ENCODE measurements at places on chromosomes 3 and 15. TPM values are rescaled to one million over a fixed set of nuclear protein-coding genes. Genes with fewer than 3 reads are reported as not detected.

GRCh38 chr3:55965776-55966175 lies 478.7 kb upstream of the WNT5A start:
- DNase-seq, result no peak
- H3K27me3 ChIP-seq, result no peaks in the 10 kb centered on the region
- H3K4me1 ChIP-seq, result no peaks in the 10 kb centered on the region
- no peaks in the 10 kb centered on the region for H3K36me3 ChIP-seq
- no peak overlapping the region for H3K27ac ChIP-seq
- H3K4me3 ChIP-seq, result no peak overlapping the region

GRCh38 chr3:130688015-130688688 lies 58.5 kb downstream of the PIK3R4 start:
- H3K4me1 ChIP-seq, result no peaks in the 10 kb centered on the region
- H3K4me3 ChIP-seq, result no peak overlapping the region
- peaks cover 17% of the 10 kb centered on the region for H3K36me3 ChIP-seq

DNA sequence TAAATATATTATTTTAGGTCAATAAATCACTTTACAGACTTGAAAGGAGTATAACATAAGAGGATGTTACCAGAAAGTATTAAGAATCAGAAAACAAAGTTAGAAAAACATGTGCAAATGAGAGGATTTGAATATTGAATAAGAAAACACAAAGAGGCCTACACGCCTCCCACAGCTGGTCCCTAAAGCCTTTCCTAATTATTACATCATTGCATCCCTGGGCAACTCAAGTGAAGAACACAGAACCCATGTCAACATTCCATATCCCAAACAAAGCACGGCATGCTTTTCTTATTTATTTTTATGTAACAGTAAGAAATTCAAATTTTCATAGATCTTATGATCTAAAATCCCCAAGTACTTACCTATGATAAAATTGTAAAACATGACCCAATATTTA lies 61.2 kb downstream of the HERC1 start:
- DNase-seq, result no peak
- no peak overlapping the region for H3K4me3 ChIP-seq
- H3K36me3 ChIP-seq, result peaks cover 12% of the 10 kb centered on the region
- H3K27ac ChIP-seq, result no peak overlapping the region
- no peaks in the 10 kb centered on the region for H3K27me3 ChIP-seq

DNA sequence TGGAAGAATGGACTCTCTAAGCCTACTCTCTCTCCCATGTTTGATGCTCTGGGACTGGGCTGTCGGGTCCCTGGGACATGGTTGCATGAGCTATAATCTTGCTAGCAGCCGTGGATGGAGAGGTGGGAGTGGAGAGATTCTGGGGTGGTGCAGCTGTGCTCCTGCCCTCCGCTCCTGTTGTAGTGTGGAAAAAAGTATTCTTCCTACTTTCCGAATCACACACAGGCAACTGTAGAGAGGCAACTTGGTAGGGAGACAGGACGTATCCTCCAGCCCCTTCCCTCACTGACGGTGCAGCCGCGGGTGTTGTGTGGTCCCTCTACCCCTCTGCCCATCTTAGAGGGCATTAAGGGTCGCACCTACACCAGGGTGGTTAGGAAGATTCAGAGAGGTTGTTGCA lies 281.4 kb upstream of the TLE3 start:
- H3K4me1 ChIP-seq, result peaks cover 28% of the 10 kb centered on the region
- no peak overlapping the region for H3K27ac ChIP-seq
- DNase-seq, result no peak
- H3K36me3 ChIP-seq, result no peaks in the 10 kb centered on the region

The PRTG gene
- total RNA-seq, result 1.2 TPM

GRCh38 chr3:33184863-33185262 lies 33.7 kb downstream of the SUSD5 start:
- no peak overlapping the region for H3K4me3 ChIP-seq
- DNase-seq, result no peak
- no peak overlapping the region for H3K27ac ChIP-seq
- H3K4me1 ChIP-seq, result peaks cover 33% of the 10 kb centered on the region
- H3K36me3 ChIP-seq, result peaks cover 7% of the 10 kb centered on the region
- no peaks in the 10 kb centered on the region for H3K27me3 ChIP-seq

- H3K4me1 ChIP-seq, result peaks cover 3% of the 10 kb centered on the region
- H3K27ac ChIP-seq, result no peak overlapping the region
- H3K27me3 ChIP-seq, result no peaks in the 10 kb centered on the region
- DNase-seq, result no peak
- H3K4me3 ChIP-seq, result no peak overlapping the region
Measured at GRCh38 chr3:37588758-37589157, 272.9 kb upstream of the CTDSPL start.
